ENCODE measurements at places on chromosomes 6 and 20. TPM values are rescaled to one million over a fixed set of nuclear protein-coding genes. Genes with fewer than 3 reads are reported as not detected.

The HSPA12B gene
- total RNA-seq = 14.0 TPM

The PDE10A gene
- 9.2 TPM for total RNA-seq

The CLPSL1 gene
- not detected for total RNA-seq

- DNase-seq = no peak
Observed at GRCh38 chr20:18672834-18673233, 85.0 kb downstream of the DTD1 start.

GRCh38 chr6:154709621-154710020, 23.6 kb upstream of the SCAF8 start:
- no peak for DNase-seq

GRCh38 chr6:5357486-5357885, 96.2 kb downstream of the FARS2 start:
- no peak for DNase-seq
